ENCODE measurements at places on chromosomes 7 and 10. TPM values are rescaled to one million over a fixed set of nuclear protein-coding genes. Genes with fewer than 3 reads are reported as not detected.
A peak's percentile ranks its signal among the peaks of the same experiment; 100 is the strongest.

NUTM2E gene
- polyA plus RNA-seq: 0.17 TPM

GRCh38 chr7:3206771-3207191 lies 94.3 kb upstream of the SDK1 start:
- no peak for DNase-seq

GRCh38 chr10:114402871-114403540 lies 1.3 kb downstream of the AFAP1L2 start:
- DNase-seq: no peak

GRCh38 chr7:72504061-72504706 lies 92.0 kb upstream of the CALN1 start:
- DNase-seq: no peak

MMD2 gene
- polyA plus RNA-seq: not detected

- no peak for DNase-seq
These were observed 42.3 kb downstream of the ANTXRL start for GRCh38 chr10:46328853-46329689.

DNA sequence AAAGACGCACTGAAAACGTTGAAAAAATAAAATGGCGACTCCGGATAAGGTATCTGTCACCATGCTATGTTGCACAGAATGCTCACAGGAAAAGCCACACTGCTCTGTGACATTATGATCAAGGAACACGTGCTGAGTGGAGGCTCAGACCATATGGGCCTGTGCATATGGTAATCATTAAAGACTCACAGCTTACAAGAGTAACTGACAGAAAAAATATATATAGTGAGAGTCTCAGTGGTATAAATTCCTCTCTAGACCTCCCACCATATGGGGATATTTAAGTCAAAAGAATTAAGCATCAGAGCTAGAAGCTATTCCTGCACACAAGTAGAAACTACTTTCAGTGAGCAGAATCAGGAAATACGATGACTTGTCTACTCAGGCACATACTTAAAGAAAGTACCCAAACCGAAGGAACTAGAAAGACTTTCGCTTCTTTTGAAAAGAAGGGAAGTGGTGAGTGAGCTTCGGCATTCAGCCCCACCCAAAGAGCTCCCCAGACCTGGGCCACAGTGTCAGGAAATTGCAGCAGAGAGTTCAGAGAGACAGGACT lies 65.1 kb upstream of the MPP7 start:
- no peak for DNase-seq

DNA sequence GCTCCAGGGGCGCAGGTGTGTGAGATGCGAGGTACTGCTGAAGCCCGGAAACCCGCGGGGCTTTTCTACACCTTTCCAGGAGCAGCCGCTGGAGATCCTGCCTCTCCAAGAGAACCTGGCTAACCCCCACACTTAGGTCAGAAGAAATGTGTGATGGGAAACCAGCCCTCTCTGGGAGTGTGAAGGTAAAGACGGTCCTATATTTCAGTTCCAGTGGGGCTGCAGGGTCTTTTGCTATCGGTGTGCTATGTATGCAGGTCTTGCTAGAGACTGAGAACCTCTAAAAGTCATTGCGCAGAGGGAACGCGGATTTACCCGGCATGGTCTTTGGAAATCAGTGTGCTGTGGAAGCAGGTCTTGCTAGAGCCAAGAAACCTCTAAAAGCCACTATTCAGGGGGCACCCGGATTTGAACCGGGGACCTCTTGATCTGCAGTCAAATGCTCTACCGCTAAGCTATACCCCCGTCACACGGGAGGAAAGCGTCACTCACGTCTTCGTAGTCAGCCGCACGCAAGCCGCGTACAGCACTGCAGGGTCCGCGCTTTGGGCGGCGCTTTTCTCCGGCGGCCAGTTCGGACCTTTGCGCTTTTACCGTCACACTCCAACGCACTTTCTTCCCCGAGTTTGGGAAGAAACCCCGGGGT lies 46.0 kb downstream of the ZNF777 start:
- DNase-seq: peak; percentile 42

DNA sequence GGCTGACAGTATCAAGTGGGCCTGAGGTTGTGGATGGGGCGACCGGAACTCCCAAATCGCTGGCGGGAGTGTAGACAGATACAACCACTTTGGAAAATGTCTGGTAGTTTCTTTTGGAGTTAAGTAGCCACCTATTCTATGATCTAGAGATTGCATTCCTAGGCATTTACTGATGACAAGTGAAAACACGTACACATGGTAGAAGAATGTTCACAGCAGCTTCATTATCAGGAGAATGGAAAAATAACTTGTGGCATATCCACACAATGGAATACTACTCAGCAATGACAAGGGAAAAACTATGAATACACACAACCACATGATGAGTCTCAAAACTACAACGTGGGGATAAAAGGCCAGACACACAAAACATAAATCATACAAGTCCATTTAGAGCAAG lies 146.0 kb downstream of the MYOF start:
- DNase-seq: no peak

DNA sequence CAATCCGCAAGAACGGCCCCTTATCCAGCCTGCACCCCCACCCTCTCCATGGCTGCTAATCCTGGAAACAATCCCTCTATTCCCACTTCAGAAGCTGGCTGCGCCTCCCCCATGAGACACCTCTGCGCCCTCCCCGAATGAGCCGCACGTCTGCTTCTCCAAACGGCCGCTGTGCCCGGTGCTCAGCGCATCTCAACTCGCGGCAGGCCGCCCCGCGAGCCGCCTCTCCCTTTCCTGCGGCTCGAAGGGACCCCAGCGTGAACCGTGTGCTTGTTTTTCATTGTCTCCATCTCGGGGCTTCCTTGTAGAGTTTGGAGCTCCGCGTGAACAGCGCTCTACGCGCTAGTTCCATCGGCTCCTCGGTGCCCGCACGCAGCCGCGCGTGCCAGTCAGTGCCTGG lies 20.8 kb upstream of the FXYD4 start:
- no peak for DNase-seq

NACAD gene
- 0.14 TPM for polyA plus RNA-seq

- DNase-seq: no peak
These were observed 120.7 kb upstream of the PPIF start for GRCh38 chr10:79226391-79227245.
